ENCODE measurements at places on chromosomes 2 and 18. TPM values are rescaled to one million over a fixed set of nuclear protein-coding genes. Genes with fewer than 3 reads are reported as not detected.

Gene HDLBP
- 306 TPM for total RNA-seq

DNA sequence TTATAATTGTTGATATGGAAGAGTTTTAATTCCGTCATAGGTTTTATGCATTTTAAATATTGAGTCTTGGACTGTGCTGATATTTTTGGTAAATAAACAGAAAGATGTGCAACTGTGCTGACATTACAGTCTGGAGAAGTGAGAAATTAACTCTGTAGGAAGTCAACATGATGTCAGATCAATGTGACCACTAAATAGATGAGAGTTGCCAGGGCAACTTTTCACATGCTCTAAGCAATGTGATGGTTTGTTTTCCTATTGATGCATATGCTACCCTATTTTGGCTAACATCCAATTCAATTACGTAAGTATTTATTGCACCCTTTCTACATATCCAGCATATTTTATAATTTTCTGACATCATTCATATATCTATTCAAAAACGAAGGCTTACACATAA, 1109.3 kb downstream of the TSN start:
- DNase-seq, result no peak
- H3K27ac ChIP-seq, result no peak overlapping the region
- no peak overlapping the region for H3K4me3 ChIP-seq
- no peaks in the 10 kb centered on the region for H3K4me1 ChIP-seq

DNA sequence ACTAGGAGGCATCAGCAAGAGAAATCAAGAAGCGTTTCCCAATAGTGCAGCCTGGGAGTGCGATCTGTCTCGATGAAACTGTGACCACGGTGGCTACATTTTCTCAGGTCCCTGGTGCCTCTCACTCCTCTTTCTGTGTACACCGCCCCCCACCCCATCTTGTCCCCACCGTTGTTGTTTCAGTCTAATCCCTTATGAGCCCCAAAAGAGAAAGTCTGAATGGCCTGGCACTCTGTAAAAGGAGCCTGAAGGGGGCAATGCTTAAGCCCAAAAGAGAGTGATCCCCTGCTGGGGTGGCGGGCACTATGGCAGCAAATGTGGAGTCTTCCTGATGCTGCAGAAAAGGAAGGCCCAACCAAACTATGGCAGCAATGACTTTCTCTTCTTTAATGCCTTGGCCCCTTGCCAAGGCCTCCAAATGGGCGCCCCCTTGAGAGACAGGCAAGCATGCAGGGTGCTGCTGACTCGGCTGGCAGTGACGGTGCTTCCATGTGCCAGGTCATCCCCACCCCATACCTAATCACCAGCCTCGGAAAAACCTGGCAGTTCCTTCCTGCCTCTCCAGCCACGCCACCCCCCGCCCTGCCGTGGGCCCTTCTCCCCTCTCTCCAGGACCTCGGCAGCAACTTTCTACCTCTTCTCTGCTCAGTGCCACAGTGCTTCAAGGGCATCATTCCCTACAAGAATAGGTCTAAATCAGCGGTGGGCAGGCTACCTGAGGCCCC, 123.0 kb downstream of the CYP26B1 start:
- H3K4me3 ChIP-seq, result no peak overlapping the region
- no peak for DNase-seq
- no peaks in the 10 kb centered on the region for H3K36me3 ChIP-seq
- no peaks in the 10 kb centered on the region for H3K4me1 ChIP-seq
- no peak overlapping the region for H3K27ac ChIP-seq

Gene CHRND
- not detected for total RNA-seq

Gene SRD5A2
- 0.03 TPM for total RNA-seq

Gene TM4SF20
- not detected for total RNA-seq

Gene DCC
- 0.70 TPM for total RNA-seq

Gene SCYGR4
- not detected for total RNA-seq

GRCh38 chr2:100327742-100328141, 5.4 kb upstream of the LONRF2 start:
- no peak overlapping the region for H3K27ac ChIP-seq
- H3K4me1 ChIP-seq, result no peaks in the 10 kb centered on the region
- peaks cover 29% of the 10 kb centered on the region for H3K27me3 ChIP-seq
- no peak overlapping the region for H3K4me3 ChIP-seq
- no peaks in the 10 kb centered on the region for H3K36me3 ChIP-seq

Gene OSBPL6
- 8.5 TPM for total RNA-seq

DNA sequence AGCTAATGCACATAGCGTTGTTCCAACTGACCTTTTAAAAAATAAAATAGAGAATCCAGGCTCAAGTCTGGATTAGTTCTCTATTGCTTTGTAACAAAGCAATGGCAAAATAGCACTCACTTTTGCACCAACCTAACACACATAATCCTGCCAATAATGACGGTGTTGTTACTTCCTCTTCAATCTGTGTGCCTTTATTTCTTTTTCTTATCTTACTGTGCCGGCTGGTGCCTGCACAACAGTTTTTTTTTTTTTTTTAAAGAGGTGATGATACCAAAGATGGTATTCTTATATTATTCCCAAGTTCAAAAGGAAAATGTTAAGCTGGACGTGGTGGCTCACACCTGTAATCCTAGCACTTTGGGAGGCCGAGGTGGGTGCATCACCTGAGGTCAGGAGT, 3.4 kb downstream of the PLB1 start:
- H3K36me3 ChIP-seq, result no peaks in the 10 kb centered on the region
- H3K27me3 ChIP-seq, result no peaks in the 10 kb centered on the region
- no peaks in the 10 kb centered on the region for H3K4me1 ChIP-seq
- no peak overlapping the region for H3K4me3 ChIP-seq

DNA sequence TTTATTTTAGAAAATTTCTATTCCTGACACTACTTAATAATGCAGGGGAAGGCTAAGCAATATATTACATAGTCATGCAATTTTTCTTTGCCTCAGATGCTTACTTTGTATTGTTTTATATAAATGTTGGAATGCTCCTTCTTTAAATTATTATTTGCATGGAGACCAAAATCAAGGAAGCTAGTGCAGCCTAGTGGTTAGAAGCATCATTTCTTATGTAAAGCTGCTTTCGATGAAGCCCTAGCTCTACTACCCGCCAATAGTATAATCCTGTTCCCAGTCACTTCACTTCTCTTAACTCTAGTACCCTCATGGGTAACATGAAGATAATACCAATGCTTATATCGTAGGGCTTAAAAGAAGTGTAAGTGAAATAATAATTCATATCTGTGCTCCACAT, 198.9 kb downstream of the LRATD1 start:
- H3K4me3 ChIP-seq, result no peak overlapping the region
- no peaks in the 10 kb centered on the region for H3K36me3 ChIP-seq
- no peak overlapping the region for H3K27ac ChIP-seq
- DNase-seq, result peak; percentile 8
- H3K27me3 ChIP-seq, result no peaks in the 10 kb centered on the region

DNA sequence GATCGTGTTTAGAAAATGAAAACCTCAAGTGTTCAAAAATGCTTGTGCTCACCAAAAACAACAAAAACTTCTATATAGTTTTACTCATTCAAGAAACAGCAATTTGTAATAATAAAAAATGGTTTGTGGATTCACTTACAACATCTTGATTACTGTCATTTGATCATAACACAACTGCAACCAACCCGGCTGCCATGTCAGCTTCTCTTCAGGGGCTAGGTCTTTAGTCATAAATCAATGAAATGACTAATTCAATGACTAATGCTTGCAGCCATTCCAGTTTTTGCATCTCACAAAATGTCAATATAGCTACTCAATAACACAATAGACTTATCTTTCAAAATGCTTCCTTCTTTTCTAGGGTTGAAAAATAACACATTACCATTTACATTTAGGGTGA, 128.0 kb downstream of the OLA1 start:
- H3K27ac ChIP-seq, result peak overlapping the region; percentile 10
- no peaks in the 10 kb centered on the region for H3K36me3 ChIP-seq
- H3K4me1 ChIP-seq, result peaks cover 92% of the 10 kb centered on the region
- no peak for DNase-seq

GRCh38 chr18:22552899-22553460, 135.3 kb upstream of the CTAGE1 start:
- H3K27me3 ChIP-seq, result peaks cover 17% of the 10 kb centered on the region
- no peak overlapping the region for H3K4me3 ChIP-seq
- no peaks in the 10 kb centered on the region for H3K36me3 ChIP-seq
- no peak overlapping the region for H3K27ac ChIP-seq

DNA sequence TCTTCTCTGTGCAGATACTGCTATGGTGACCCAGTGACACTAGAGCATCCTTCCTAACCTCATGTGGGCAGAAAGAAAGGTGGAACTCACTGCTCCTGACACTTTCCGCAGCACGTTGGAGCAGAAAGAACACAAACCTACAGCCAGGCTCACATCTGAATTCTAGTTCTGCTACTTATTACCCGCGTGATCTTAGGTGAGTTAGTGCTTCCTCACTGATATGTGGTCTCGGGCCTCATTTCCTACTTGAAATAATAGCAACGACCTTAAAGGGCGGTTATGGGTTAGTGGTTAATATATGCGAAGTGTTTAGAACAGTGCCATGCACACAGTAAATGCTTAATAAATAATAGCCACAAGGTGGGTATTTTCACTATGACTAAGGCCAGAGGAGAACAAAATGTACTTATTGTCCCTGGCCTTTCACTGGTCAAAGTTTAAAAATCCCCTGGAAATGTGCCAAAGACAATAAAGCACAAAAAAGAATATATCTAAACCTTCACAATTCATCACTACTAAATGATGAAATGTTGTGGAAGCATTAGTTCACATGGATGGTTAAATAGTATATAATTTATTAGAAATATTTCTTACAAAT, 66.6 kb downstream of the MYOM1 start:
- H3K27ac ChIP-seq, result no peak overlapping the region
- no peaks in the 10 kb centered on the region for H3K36me3 ChIP-seq
- no peaks in the 10 kb centered on the region for H3K4me1 ChIP-seq
- DNase-seq, result no peak
- H3K27me3 ChIP-seq, result no peaks in the 10 kb centered on the region

DNA sequence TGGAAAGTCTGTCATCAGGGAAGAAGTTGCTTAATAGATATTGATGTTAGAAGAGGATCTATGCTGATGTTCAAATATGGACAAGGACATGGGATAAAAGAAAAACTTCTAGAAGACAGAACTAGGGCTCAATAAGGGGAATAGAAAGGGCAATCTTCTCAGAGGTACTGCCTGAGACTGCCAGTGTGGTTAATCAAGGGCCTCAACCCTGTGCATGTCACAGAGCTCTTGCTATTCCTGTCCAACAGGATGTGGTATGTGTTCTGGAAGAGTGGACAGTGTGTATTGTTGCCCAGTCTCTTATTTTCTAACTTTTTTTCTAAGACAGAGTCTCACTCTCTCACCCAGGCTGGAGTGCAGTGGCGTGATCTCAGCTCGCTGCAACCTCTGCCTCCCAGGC, 27.8 kb upstream of the RNF125 start:
- no peak for DNase-seq
- H3K4me3 ChIP-seq, result no peak overlapping the region

DNA sequence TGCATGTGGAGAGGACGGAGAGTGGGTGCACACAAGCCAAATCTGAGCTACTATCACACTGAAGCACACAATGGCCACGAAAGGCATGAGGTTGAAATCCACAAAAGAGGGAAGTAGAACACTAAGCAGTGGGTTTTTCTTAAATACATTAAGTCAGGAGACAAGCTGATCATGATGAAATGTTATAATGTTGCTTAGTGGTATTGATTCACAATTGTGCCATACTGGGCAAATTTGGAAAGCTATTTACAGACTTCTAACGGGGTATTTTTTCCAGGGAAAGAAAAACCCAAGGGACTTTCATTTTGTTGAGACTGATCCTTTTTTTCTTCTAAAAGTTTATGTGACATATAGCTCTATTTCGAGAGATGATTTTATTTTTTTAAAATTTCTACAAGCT, 100.8 kb upstream of the CNGA3 start:
- DNase-seq, result no peak
- peaks cover 9% of the 10 kb centered on the region for H3K36me3 ChIP-seq
- H3K27me3 ChIP-seq, result no peaks in the 10 kb centered on the region
- H3K27ac ChIP-seq, result no peak overlapping the region
- no peaks in the 10 kb centered on the region for H3K4me1 ChIP-seq
- no peak overlapping the region for H3K4me3 ChIP-seq

GRCh38 chr2:186429104-186429503, 57.0 kb upstream of the ZC3H15 start:
- H3K36me3 ChIP-seq, result no peaks in the 10 kb centered on the region
- DNase-seq, result no peak
- H3K27me3 ChIP-seq, result no peaks in the 10 kb centered on the region
- H3K4me3 ChIP-seq, result no peak overlapping the region
- 0 out of 2 replicates have a peak, but pooled peaks cover 5% of the 10 kb centered on the region for H3K4me1 ChIP-seq

DNA sequence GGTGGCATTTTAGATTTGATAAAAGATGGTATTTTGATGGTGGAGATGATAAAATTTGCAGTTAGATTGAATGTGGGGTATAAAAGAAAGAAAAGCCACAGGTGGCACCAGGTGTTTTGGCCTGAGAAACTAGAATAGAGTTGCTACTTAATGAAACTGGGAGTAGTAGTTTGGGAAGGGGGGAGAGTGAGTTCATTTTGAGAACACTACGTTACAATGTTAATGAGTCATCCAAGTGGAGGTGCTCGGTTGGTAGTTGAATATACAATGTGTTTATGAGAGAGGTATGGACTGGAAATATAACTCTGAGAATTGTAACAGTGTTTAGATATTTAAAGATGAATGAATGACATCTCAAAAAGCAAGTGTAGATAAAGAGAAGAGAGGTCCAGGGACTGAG, 26.4 kb downstream of the EPG5 start:
- H3K4me3 ChIP-seq, result no peak overlapping the region
- H3K27me3 ChIP-seq, result no peaks in the 10 kb centered on the region
- H3K36me3 ChIP-seq, result peaks cover 13% of the 10 kb centered on the region
- H3K4me1 ChIP-seq, result no peaks in the 10 kb centered on the region
- DNase-seq, result no peak

Gene INHBB
- total RNA-seq, result 0.16 TPM

- no peak overlapping the region for H3K27ac ChIP-seq
- no peak overlapping the region for H3K4me3 ChIP-seq
- DNase-seq, result no peak
- H3K27me3 ChIP-seq, result no peaks in the 10 kb centered on the region
Observed at GRCh38 chr2:30325600-30326328, 94.4 kb downstream of the LBH start.

Gene HNRNPLL
- total RNA-seq, result 53.4 TPM

GRCh38 chr2:44314362-44314761, 39.1 kb downstream of the SLC3A1 start:
- DNase-seq, result no peak
- H3K4me3 ChIP-seq, result no peak overlapping the region
- H3K27me3 ChIP-seq, result no peaks in the 10 kb centered on the region
- no peak overlapping the region for H3K27ac ChIP-seq

Data from GM23338 (cell line).